ENCODE measurements at places on chromosomes 16 and 17.

GRCh38 chr16:23504076-23504452 is 6.2 kb downstream of the GGA2 start:
- DNase-seq: no peak

DNA sequence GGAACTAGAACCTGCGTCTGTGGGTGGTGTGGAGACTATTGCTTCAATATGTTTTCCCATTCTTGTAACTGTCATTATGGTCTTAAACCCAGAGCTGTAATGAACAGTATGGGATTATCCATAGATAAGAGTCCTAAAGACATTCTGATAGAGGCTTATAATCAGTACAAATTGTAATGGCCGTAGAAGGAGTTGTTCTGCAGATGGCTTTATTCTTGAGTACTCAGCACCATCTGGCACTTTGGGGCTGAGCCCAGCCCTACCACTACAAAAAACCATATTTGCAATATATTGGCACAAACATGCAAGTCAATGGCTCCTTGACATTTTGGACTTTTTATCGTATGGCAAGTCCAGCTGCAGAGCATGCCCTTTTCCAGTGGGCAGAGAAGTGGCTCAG is 150.0 kb downstream of the HS3ST4 start:
- DNase-seq: no peak

DNA sequence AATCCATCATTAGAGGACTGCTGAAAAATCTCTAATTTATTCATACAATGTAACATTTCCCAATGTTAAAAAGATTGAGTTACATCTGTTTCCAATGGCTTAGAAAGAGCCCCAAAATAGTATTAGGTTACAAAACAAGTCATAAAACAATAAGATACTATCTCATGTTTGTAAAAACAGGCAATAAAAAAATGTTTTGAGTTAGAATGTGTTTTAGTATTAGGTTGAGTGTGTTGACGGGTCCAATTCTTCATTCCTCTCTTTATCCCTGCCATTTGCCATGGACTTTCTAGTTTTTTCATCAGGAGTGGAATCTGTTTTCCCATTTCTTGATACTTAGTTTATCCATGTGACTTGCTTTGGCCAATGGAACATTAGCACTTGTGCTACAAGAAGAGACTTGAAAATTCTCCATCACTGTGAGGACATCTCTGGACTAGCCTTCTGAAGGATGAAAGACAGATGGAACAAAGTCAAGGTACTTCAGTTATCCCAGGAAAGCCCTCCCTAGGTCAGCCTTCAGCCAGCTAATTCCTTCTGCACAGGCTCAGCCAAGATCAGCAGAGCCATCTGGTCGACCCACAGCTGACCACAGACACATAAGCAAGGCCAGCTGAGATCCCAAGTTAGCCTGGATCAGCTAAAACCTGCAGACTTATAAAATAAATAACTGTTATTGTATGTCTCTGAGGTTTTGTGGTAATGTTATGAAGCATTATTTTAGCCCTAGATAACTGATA is 83.3 kb downstream of the HS3ST3A1 start:
- no peak for DNase-seq

GRCh38 chr16:73457851-73458250 is 409.9 kb upstream of the ZFHX3 start:
- no peak for DNase-seq

GRCh38 chr17:39926588-39927100 is 757 bp downstream of the ORMDL3 start:
- no peak for DNase-seq

GRCh38 chr17:36212966-36213365 is 2.1 kb downstream of the CCL4L2 start:
- no peak for DNase-seq

DNA sequence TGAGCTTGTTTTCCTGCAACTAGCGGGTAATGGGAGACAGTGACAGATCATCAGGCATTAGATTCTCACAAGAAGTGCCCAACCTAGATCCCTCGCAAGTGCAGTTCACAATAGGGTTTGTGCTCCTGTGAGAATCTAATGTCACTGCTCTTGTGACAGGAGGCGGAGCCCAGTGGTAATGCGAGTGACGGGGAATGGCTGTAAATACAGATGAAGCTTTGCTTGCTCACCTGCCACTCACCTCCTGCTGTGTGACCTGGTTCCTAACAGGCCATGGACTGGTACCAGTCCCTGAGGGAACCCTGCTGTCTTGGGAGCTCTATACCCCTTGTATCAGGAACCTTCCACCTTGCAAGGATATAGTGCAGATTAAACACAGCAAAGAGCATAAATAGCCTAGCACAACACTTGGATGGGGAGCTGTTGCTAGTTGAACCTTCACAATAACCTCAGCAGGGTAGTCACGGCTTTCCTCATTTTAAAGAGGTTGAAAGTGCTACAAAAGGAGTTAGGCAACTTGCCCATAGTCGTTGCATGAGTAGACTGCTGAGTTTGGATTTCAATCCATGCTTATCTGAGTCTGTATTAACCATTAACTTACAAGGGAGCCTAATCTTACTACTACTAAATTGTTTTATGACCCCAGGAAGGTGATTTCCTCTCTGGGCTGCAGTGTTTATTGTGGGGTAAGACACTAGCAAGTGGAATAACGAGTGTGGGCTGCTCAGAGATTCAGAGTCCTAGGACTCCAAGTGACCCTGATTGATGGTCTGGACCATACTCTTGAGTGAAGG is 156.6 kb upstream of the ZFHX3 start:
- no peak for DNase-seq

GRCh38 chr17:19247473-19247872 is 10.3 kb downstream of the EPN2 start:
- no peak for DNase-seq

DNA sequence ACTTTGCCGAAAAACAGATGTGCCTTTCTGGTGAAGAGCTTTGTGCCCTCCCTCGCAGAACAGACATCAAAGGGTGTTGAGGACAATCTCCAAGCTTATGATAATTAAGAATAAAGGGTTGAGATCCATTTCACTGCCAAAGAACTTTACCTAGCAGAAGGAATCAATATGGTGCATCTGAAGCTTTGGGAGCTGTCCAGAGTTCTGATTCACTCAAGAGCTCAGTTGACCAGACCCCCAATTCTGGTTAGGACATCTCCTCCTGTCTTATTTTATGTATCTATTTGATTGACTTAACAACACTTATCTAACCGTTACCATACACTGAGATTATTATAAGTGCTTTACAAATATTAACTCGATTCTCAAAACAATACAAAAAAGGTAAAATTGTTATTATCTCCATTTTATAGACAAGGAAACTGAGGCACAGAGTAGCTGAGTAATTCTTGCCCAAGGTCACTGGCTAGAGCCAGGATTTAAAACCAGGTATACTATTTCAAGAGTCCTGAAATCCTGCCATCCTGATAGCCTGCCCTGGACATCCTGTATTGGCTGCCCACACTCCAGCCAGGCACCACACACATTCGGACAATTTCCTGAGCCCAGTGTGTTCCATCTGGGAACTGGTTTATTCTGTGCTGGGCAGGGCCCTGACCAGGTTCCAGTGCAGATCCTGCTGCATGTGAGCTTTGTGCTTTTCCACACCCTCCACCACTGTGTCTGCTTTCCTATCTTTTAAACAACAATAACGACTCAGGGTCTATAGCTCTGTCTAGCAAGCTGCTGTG is 29.8 kb downstream of the PITPNM3 start:
- DNase-seq: no peak

- DNase-seq: no peak
Observed at GRCh38 chr17:33978889-33979288, 276.2 kb upstream of the CCL2 start.

GRCh38 chr16:74279805-74280204 is 16.8 kb upstream of the PSMD7 start:
- DNase-seq: no peak

GRCh38 chr16:80569440-80570105 is 28.8 kb downstream of the DYNLRB2 start:
- DNase-seq: no peak

GRCh38 chr16:14132696-14133048 is 61.6 kb downstream of the MRTFB start:
- no peak for DNase-seq
